Transverse colon (tissue), 4 donors: ENCODE measurements at places on chromosomes 7 and 10. TPM values are rescaled to one million over a fixed set of nuclear protein-coding genes. Genes with fewer than 3 reads are reported as not detected.

The HOXA5 gene
- 89.8 TPM for total RNA-seq

The CNOT4 gene
- 18.4 TPM for total RNA-seq

The ADAM22 gene
- 6.4 TPM for total RNA-seq

The CYP3A7 gene
- total RNA-seq = not detected

The GRM3 gene
- not detected for total RNA-seq

The GALNT17 gene
- total RNA-seq = 6.6 TPM
